ENCODE measurements at places on chromosomes 3 and 15.

- ATAC-seq = no peak
Measured at GRCh38 chr3:107024551-107025026, 352.6 kb upstream of the CCDC54 start.

GRCh38 chr15:43922021-43922420 is 95.2 kb downstream of the WDR76 start:
- no peak for ATAC-seq

DNA sequence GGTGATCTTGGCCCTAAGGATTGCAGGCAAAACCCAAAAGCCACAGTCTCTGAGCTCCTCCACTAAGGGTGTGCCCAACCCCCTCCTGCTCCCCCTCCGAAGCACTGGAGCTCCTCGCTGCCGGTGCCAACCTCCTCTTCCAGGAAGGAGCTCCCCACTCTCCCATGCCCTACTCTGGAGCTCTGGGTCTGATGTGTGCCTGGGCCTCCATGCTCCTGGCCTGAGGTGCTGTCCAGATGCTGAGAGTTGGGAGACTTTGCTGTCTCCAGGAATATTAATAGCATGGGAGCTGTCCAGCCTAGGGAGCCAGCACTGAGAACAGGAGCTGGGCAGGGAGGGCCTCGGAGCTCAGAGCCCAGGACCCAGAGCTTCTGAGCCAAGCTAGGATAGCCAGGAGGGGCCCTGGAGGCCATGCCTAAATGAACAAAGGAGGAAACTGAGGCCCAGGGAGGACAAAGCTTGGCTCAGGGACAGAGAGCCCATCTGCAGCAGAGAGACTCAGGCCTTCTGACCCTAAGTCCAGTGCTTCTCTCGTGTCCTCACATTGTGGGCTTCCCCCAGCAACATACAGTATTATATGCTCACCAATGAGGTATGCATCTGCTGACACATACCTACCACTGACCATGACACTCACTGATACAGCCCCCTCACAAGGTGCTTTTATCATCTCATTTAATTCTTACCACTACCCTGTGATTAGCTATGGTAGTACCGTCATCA is 36.9 kb upstream of the HERC1 start:
- no peak for ATAC-seq

DNA sequence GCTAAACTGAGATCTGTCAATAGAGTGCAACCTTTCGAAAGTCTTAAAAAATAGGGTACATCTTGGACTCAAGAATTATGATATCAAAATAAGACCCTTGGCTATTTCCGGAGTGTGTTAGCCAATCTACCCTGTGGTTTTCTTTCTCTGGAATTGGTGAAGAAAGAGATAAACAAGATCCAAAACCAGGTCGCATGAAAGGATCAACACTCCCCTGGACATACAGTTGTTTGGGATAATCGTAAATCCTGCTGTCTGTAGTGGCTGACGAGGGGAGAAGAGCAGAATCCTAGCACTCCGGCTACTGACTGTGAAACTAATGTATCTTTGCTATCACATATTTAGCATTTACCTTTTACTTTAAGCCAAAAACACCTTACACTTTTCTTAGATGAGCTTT is 30.9 kb downstream of the FNDC3B start:
- ATAC-seq = no peak

DNA sequence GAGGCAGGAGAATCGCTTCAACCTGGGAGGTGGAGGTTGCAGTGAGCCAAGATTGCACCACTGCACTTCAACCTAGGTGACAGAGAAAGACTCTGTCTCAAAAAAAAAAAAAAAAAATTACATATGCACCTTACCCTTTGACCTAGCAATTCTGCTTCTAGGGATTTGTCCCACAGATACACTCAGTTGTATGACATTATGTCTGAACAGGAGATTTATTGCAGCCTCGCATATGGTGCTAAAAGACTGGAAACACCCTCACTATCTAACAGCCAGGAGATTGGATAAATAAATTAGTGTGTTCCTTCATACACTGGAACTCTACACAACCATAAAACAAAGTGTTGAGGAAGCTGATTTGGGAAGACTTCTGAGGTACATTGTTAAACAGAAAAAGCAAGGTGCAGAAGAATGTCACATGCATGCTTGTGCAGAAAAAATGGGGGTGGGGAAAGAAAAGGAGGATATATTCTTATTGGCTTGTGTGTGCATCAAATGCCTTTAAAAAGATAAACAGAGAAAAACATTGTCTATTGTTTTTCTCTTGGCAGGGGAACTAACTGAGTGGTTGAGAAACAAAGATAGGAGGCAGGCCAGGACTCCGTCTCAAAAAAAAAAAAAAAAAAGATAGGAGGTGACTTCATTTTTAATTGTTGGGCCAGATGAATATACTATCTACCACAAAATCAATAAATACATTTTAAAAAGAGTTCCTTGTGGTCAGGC is 30.9 kb downstream of the PPCDC start:
- ATAC-seq = no peak

DNA sequence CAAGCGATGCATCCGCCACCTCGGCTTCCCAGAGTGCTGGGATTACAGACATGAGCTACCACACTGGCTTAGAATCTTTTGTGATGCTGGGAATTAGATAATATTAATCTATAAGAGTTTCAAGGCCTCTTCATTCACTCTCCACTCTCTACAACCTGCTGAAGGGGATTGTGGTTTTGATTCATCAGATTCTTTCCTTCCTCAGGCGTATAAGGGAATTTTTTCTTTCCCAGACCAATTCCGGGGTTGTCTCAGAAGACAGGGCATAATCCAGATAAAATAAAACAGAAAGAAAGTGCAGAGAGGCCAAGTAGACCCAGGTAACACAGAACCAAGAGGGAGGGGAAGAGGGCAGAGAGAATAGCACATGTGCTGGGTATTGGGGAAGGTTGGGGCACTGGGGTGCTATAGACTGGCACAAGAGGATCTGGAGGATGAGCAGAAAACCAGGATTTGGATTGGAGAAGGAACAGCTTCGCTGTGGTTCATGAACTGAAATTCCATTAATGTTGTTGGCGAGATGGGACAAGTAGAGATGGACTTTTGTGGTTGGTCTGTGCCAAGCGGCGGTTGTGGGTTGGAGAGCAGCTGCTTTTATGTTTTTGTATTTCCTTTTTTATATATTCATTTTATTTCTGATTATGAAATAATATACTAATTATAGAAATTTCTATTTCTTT is 12.8 kb downstream of the ARL6IP5 start:
- ATAC-seq = no peak

DNA sequence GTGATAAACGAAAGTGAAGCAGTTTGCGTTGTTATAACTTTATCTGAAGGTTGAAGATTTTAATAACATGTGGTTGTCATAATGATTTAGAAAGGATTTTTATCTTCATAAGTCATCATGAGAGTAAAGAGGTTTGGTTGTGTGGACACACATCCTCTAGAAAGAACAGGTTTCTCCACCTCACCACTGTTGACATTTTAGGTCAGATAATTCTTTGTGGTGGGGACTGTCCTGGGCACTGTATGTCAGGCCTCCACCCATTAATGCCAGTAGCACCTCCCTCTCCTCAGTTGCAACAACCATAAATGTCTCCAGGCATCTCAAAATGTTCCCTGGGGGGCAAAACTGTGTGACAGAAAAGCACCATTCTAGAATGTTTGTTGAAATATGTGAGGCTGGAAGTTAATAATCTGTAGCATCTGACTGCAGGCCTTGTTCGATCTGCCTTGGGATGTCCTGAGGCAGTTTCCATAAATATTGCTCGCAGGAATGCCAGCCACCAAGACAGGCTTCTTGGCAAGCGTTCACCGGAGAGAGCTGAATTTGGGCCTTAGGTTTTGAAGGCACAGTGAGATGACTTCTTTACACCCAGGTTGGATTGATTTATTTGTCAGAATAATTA is 100.1 kb downstream of the ADAMTSL3 start:
- no peak for ATAC-seq

GRCh38 chr3:18344306-18345014 is 80.7 kb downstream of the SATB1 start:
- ATAC-seq = no peak

GRCh38 chr3:187207624-187208023 is 10.3 kb downstream of the RTP1 start:
- no peak for ATAC-seq

- ATAC-seq = no peak
Measured at GRCh38 chr3:31193871-31194270, 299.4 kb upstream of the GADL1 start.

DNA sequence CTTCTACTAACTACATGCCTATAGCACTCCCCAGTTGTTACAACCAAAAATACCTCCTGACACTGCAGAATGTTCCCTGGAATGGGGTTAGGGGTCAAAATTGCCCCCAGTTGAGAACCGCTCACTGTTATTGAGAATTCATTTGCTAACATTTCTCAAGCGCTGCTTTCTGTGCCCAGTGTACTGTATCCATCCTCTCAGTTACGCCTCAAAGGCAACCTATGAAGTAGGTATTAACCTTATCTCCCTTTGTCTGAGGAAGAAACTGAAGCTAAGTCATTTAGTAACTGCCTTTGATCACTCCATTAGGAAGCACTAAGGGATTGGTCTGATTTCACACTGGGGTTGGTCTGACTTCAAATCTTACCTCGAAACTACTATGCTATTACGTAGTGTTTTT is 70.1 kb downstream of the CADPS start:
- no peak for ATAC-seq

DNA sequence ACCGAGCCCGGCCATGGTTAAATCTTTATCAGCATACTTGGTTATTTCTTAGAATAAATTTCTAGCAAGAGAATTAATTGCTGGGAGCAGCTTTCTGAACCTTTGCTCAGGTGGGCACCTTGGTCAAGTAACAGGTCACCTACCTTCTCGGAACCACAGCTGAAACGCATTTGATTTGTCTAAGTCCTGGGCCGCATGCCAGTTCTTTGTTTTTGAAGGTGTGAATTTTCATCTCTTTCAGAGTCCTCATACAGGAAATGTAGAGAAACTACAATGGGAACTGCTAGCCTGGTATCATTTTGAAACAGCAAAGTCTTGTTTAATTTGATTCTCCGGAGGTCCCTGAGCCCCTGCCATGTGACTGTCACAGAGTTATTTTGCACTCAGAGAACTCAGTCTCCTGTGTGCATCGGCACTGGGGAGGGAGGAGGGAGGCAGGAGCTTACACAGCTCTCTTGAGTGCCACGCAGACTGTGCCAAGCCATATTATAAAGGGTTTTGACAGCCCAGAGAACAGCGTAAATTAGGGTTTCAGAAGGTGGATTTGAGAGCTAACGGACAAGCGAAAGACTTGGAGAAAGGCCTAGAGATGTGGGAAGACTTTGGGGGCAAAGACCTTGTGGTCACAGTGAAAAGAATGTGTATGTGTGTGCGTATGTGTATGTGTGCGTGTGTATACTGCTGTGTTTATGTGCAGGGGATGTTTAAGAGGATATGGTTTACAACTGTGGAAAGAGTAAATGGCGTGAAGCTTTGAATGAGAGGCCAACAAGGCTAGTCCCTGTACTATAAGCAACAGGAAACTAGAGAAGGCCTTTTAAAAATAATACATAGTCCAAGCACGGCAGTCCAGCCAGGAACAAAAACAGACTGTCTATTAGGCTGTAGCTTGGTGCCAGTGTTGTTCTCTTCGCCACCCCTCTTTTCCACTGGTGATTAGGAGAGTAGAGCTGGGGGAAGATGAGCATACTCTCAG is 61.8 kb upstream of the ATP13A3 start:
- no peak for ATAC-seq

- peak; percentile 85 for ATAC-seq
Measured at GRCh38 chr15:78709263-78709882, 68.4 kb upstream of the CHRNB4 start.

DNA sequence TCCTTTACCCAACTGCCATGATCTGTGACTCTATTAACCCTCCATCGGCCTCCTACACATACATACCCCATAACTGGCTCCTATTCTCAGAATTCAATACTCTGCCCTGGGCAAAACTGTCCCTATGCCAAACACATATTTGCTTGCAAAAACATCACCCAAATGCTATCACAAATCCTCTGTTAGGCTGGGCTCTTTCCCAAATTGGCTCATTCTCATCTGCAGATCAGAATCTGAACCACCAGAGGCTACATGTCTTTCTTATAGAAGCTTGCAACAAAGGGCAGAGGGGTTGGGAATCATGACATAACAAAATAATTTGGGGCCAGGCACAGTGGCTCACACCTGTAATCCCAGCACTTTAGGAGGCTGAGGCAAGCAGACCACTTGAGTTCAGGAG is 45.4 kb upstream of the GOLM2 start:
- no peak for ATAC-seq

DNA sequence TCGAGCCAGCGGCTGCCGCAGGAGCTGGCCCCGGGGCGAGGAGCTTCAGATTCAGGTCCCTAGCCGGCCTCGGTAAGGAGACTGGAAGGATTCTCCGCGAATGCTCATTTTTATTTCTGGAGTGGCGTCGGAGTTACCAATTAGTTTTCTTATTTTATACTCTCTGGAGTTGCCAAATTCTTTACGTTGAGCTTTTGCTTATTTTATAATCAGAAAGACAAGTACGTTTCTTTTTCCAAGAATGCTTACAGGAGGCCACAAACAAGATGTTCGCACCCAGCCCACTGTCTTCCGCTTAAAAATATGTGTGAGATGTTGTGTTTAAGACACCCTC is 453 bp upstream of the GPR156 start:
- no peak for ATAC-seq

DNA sequence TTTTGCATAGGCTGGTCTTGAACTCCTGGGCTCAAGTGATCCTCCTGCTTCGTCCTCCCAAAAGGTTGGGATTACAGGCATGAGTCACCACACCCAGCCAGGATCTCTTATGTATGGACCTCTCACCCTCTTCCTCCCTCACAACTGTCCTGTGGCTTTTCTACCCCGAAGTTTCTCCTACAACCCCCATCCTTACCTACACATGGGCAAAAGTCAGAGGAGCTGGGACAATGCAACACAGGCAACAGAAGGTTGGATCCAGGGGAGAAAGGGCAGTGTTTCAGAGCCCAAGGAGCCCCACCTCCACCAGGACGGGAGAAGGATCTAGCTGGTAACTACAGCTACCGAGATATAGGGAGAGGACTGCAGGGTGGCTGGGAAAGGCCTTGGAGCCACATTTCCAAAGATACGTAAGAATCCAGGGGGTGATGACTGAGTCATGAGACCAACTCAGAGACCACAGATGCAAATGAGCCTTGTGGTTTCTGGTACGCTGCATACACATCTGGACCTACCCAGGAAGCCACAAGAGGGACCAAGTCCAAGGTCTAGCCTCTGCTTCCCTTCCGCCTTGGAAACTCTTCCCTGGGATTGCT is 13.6 kb downstream of the IGDCC4 start:
- ATAC-seq = no peak

GRCh38 chr3:77189684-77190083 is 149.8 kb downstream of the ROBO2 start:
- ATAC-seq = no peak

- no peak for ATAC-seq
Measured at GRCh38 chr3:74630602-74631001, 16.1 kb upstream of the CNTN3 start.

DNA sequence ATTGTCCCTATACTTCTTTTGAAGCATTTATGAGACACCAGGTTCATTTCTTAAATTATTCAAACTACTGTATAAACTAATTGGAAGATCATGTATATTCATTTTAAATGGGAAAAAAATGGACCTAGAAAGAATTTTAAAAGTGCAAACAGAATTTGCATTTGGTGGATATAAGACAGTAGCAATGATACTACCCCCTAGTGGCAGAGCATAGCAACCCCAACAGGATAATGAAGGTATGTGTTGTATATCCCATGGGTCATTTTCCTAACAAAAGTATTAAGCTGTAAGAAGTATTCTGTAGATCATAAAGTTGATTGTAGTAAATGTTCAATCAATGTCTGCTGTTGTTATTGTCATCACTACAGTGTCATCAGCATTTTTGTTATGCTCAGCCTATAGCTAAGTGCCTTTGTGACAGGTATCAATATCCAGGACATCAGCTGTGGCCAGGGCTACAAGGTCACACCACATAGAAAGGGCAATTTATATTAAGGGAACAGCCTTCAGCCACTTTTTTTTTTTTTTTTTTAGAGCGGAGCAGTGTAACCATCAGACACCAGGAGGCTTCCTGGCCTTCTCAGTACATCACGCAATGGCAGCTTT is 175.8 kb downstream of the FOXB1 start:
- ATAC-seq = no peak

Data from activated CD4-positive, CD25-positive, alpha-beta regulatory T cell treated with anti-CD3 and anti-CD28 coated beads, Interleukin-2, amount 50 U/mL, for 24 hours (primary cell).